ENCODE measurements at places on chromosomes 3 and 15.
A peak's percentile ranks its signal among the peaks of the same experiment; 100 is the strongest.

GRCh38 chr3:49019941-49020329 is 1.6 kb upstream of the DALRD3 start:
- no peak for DNase-seq

- no peak for DNase-seq
Observed at GRCh38 chr3:71863563-71864190, 78.7 kb upstream of the PROK2 start.

- DNase-seq = no peak
Observed at GRCh38 chr3:151331696-151332095, 2.3 kb upstream of the P2RY13 start.

DNA sequence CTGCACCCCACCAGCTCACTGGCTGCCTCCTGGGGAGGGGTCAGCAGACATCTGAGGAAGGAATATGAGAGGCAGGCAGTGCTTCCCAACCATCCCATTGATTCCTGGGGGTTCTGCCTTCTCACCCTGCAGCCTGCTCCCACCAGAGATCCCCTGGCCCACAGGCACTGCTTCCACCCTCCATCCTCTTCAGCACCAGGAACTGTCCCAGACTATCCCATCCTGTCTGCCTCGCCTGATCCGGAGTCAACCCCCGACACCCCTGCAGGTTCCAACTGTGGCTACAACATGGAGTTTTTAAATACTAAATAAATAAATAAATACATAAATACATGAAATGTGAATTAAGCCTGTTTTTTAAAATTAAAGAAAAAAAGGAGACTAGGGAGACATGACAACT is 43.6 kb downstream of the CACNA2D2 start:
- no peak for DNase-seq

- DNase-seq = no peak
Observed at GRCh38 chr3:42778644-42779043, 5.6 kb upstream of the CCDC13 start.

DNA sequence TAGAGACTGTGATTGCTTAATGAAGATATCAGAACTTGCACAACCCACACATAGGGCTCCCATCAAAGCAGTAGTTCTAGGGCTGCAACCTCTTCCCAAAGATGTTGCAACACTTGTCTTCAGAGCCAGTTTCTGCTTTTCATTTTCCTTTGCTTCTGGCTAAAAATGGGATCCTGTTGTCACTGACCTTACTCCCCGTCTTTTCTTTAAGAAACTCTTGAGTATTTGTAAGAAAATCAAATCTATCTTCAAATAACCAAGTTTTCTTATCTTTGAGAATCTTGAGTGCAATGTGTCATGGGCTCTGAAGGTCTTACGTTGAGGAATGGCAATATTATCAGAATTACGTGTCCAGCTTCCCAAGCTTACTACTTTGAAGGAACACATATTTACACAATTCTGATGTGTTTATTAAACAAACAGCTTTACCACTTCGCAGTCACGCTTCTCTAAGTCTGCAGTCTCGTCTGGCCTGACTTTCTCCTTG is 24.1 kb downstream of the CACNA1D start:
- no peak for DNase-seq

DNA sequence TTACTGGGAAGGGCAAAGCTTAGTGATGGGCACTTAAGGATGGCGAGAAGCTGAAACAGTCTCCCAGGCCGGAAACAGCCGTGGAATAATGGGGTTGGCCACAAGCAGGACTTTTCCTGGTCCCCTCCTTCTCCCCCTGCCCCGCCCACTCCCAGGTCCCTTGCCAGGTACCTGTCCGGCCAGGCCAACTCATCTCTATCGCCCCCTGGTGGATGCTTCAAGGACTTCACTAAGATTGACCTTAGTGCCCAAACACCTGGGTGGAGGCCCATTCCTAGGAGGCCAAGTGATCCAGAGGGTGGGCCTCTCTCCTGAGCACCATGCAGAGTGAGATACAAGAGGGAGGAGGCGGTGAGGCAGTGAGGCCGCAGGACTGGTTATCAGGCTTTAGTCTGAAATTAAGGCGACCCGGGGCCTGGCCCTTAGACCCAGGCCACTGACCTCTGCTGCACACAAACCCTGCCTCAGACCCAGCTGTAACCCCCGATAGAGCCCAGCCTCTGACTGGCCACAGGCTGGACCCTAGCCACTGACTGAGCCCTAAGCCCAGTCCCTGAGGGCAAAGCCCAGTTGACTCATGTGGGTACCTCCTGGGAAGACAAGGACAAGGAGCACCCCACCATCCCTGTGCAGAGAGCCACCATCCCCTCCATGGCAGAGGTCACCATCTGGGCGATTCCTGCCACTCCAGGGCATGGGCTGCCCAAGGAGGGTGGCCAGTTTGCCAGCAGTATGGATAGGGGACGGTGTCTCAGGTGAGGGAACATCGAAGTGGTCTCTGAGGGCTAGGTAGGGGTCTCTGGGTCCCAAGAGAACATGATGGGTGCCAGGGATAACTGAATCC is 37.6 kb downstream of the VIPR1 start:
- peak; percentile 38 for DNase-seq

DNA sequence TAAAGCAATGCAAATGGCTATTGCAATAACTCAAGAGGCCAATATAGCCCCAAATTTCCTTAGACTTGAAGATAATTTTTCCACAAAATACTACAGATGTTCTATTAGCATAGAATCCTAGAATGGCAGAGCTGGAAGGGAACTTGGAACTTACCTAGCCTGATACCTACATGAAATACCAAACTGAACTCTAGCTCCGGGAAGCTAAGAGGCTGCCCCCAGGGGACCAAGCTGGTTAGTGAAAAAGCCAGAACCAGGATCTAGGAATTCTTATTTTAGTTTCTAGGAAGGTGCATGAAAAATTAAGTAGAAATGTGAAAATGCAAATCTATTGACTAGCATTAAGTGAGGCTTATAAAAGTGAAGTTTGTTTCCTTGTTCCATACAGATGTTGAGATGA is 256.0 kb upstream of the CBLB start:
- no peak for DNase-seq

DNA sequence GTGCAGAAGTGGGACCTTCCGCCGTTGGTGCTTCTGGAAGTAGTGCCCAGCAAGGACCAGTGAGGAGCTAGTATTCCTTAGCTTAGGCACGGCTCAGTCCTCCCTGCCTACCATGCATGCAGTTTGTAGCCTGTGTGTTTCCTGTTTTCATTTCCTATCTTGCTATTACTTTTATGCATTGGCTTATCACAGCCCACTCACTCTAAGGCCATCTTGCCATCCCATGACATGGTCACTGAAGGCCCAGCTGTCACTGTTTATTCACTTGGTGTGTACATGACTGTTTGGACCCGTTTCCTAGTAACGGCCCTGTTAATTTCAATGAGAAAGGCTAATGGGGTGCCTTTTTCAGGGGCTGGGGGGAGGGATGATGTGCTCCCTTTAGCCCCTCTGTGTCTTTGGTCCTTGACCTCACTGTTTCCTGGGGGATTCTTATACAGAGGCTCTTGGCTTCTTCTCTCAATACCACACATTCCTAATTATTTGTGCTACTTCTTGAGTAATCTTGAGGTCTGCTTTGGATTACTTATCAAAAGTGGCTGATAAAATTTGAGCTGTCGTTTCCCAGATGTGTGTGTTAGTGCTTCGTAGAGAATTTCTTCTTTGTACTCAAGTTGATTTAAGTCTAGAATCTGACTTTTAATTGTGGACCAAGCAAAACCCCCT is 24.5 kb upstream of the TRAK1 start:
- DNase-seq = peak; percentile 35

- no peak for DNase-seq
Observed at GRCh38 chr3:139106013-139106932, 61.6 kb upstream of the PRR23C start.

DNA sequence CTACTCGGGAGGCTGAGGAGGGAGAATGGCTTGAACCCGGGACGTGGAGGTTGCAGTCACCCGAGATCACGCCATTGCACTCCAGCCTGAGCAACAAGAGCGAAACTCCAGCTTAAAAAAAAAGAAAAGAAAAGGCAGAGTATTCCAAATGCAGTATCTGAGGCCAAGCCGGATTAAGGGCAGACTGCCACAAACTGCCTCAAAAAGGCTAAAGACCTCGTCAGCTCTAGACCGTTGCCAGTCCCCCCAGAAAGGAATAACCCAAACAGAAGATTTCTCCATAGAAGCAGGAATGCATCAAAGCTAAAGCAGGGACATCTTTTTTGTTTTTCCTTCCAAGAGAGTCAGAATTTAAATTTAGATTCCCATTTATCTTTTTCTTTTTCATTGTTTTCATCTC is 72.9 kb downstream of the TM4SF4 start:
- DNase-seq = no peak

DNA sequence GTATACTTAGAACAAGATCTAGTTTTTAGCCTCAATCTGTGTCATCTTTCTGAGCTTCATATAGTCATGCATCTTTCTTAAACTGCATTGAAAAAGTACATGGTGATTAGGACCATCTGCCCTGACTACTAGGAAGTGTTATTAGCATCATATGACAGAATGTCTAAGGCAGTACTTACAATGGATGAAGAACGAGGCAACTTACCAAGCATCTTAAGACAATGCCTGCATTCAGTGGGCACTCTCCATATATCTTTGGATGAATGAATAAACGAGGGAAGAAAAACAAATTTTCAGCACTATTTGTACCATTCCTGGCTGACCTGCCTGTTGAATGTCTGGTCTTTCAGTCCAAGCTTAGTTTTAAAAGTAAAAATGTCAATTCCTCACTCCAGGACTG is 185.4 kb upstream of the EPHA3 start:
- no peak for DNase-seq

GRCh38 chr3:73746623-73747022 is 121.9 kb upstream of the PDZRN3 start:
- DNase-seq = no peak

GRCh38 chr3:29514170-29514569 is 233.3 kb downstream of the RBMS3 start:
- DNase-seq = no peak

DNA sequence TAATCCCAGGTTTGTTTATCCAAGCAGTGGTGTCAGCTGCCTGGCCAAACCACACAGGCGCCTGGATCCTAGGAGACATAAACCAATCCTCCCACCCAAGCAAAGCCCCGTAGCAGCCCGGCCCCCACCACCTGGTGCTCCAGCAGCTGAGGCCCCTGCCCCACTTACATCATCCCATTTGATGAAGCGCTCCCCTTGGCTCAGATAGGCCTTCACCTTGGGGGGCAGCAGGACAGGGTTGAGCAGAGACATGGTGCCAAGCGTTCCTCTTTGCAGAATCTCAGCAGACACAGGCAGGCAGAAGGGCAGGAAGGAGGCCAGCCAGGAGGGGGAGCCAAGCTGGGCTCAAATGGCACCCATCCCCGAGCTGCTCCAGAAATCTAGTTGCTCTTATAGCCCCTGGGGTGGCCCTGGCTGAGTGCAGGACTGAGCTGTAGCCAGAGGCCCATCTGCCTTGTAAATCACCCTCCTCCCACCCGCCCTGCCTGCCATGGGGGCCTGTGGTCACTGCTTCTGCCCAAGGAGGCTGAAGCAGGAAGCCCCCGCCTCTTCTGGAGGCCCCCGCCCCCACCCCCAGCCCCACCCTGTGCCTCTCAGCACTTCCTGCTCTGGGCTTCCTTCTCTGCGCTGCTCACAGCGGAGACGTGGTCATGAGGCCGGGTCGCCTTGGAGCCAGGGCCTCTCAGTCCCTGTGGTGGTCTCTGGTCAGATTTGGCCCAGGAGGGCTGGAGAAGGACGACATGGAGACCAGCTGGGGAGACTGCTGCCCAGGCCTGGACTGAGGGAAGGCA is at the start of gene PLCB2:
Gene PLCB2, minus strand, starts transcription at position 515 of the 791 bp plus-strand sequence. Its CDS starts 263 bp downstream, at position 252.
- peak; percentile 86 for DNase-seq

DNA sequence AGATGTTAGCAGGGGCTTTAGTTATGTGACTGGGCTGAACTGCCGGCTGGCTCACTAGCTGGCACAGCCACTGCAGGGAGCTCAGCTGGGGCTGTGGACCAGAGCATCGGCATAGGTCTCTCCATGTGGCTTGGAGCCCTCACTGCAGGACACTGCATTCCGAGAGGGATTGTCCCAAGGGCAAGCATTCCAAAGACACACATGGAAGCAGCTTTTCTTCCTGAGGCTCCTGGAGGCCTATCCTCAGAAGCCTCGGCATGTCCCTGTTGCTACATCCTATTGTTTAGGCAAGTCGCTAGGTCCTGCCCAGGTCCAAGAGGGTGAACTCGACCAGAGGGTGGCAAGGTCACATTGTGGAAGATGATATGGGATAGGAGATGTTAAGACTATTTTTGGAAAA is 209.8 kb downstream of the PLCL2 start:
- no peak for DNase-seq

DNA sequence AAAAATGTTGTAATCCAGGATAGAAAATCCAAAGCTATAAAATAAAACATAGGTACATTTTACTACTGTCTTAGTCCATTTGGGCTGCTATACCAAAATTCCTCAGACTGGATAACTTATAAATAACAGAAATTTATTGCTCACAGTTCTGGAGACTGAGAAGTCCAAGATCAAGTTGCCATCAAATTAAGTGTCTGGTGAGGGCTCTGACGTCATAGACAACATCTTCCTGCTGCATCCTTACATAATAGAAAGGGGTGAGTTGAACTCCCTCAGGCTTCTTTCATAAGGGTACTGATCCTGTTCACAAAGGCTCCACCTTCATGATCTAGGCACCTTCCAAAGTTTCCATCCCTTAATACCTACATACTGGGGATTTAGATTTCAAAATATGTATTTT is 826.8 kb downstream of the NTRK3 start:
- no peak for DNase-seq

DNA sequence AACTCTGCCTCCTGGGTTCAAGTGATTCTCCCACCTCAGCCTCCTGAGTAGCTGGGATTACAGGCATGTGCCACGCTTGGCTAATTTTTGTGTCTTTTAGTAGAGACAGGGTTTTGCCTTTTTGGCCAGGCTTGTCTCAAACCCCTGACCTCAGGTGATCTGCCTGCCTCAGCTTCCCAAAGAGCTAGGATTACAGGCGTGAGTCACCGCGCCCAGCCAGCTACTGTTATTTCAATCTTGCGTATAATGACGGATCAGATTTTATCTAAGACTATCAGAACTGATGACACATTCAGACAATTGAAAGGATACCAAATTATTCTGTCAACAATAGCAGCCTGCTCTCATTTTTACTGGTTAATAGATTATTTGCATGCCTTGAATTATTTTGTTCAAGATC is 612.2 kb downstream of the ZIC1 start:
- DNase-seq = no peak

DNA sequence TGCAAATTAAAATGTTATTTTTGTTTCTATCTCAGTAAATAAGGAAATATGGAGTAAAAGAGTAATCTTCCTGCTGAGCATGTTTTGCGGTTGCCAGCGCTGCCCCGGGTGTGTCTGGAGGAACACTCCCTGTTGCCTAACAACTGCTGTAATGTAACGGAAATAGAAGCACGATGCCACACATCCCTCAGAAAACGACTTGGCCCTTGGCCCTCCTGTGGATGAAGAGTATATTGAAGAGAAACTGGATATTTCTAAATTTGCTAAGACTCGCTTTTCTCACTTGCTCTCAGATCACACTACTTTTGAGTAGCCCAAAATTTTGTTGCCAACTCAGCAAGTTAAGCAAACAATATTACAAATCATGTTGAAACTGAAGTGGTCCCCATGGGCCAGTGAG is 18.9 kb downstream of the CX3CR1 start:
- DNase-seq = peak; percentile 93

All from KBM-7 (cell line).